ENCODE measurements at places on chromosomes 2 and 18. TPM values are rescaled to one million over a fixed set of nuclear protein-coding genes. Genes with fewer than 3 reads are reported as not detected.

GRCh38 chr2:240538031-240538780 lies 19.6 kb downstream of the ANKMY1 start:
- H3K4me1 ChIP-seq, result no peaks in the 10 kb centered on the region
- no peak for DNase-seq
- no peaks in the 10 kb centered on the region for H3K27me3 ChIP-seq
- H3K36me3 ChIP-seq, result no peaks in the 10 kb centered on the region
- H3K27ac ChIP-seq, result no peak overlapping the region
- no peak overlapping the region for H3K4me3 ChIP-seq

GRCh38 chr2:219908538-219908937 lies 281.1 kb downstream of the SLC4A3 start:
- H3K27me3 ChIP-seq, result no peaks in the 10 kb centered on the region
- H3K4me1 ChIP-seq, result no peaks in the 10 kb centered on the region
- H3K36me3 ChIP-seq, result no peaks in the 10 kb centered on the region
- H3K27ac ChIP-seq, result no peak overlapping the region
- H3K4me3 ChIP-seq, result no peak overlapping the region

DNA sequence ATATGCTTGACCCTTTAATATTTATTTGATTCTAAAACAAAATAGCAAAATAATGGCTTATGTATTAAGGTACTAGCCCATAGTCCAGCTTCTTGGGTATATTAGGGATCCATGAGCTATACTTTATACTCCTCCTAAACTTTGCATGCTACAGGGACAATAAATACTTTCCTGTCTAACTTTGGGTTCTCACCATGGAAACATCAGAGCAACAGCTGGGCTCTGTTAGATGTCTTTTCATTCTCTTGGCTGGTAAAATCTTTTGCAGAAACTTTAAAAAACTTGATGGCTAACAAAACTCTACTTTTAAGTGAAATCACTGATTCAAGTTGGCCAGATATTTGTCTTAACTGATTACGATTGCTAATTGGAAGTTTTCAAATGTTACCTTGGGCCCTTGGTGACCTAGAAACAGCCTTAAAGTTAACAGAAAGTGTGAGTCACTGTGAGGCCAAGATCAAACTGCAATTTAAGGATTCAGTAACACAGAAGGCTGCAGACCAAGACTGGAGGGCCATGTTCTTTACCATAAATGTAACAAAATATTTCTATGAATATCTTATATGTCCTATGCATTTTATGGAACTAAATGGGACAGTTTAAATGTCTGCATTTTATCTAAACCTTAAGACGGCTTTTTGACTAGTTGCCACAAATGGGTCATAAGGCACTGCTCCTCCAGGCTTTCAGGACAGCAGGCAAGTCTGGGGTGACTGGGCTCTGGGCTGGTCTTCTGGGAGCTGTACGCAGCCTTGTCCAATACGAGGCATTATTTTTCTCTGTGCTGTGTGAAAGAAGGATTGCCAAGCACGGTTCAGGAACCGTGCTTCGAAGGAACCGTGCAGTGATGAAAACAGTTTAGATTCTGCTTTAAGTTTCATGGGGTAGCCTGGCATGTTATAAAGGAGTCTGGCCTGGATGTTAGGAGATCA lies 188.5 kb downstream of the TPGS2 start:
- no peak overlapping the region for H3K4me3 ChIP-seq
- no peaks in the 10 kb centered on the region for H3K36me3 ChIP-seq
- peaks cover 2% of the 10 kb centered on the region for H3K4me1 ChIP-seq

DNA sequence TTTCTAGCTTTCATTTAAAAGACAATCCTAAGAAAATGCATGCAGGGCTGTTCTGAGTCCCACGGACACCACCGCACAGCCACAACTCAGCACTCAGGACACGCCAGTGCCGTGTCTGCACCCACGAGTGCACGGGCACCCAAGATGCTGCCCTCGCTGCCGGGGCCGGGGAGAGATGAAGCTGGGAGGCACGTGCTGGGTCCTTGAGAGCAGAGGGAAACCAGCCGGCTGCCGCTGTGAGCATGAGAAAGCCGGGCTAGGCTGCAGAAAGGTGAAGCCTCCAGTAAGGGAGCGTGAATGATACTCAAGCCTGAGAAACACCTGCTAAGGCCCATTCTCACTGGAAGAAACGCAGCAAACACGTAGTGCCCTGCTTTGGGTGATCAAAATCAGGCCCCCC lies 4.8 kb downstream of the COPS9 start:
- no peaks in the 10 kb centered on the region for H3K4me1 ChIP-seq
- no peak overlapping the region for H3K27ac ChIP-seq
- H3K27me3 ChIP-seq, result no peaks in the 10 kb centered on the region
- DNase-seq, result peak; percentile 27
- H3K4me3 ChIP-seq, result no peak overlapping the region
- H3K36me3 ChIP-seq, result peaks cover 22% of the 10 kb centered on the region

GRCh38 chr2:108605947-108606346 lies 71.7 kb downstream of the LIMS1 start:
- peaks cover 1% of the 10 kb centered on the region for H3K4me1 ChIP-seq
- H3K27me3 ChIP-seq, result no peaks in the 10 kb centered on the region
- no peaks in the 10 kb centered on the region for H3K36me3 ChIP-seq
- no peak overlapping the region for H3K4me3 ChIP-seq
- DNase-seq, result no peak

GRCh38 chr18:63238693-63239075 lies 80.9 kb downstream of the BCL2 start:
- no peaks in the 10 kb centered on the region for H3K27me3 ChIP-seq
- H3K4me1 ChIP-seq, result peaks cover 5% of the 10 kb centered on the region
- H3K4me3 ChIP-seq, result no peak overlapping the region
- DNase-seq, result no peak

- no peaks in the 10 kb centered on the region for H3K36me3 ChIP-seq
- no peak for DNase-seq
- no peak overlapping the region for H3K27ac ChIP-seq
- no peaks in the 10 kb centered on the region for H3K27me3 ChIP-seq
Observed at GRCh38 chr18:10128921-10129501, 215.2 kb downstream of the VAPA start.

- peak; percentile 78 for DNase-seq
- H3K27ac ChIP-seq, result no peak overlapping the region
- no peaks in the 10 kb centered on the region for H3K27me3 ChIP-seq
- H3K4me1 ChIP-seq, result no peaks in the 10 kb centered on the region
- no peak overlapping the region for H3K4me3 ChIP-seq
Observed at GRCh38 chr2:67561457-67561965, 164.4 kb downstream of the ETAA1 start.

GRCh38 chr2:238182362-238182761 lies 21.1 kb downstream of the ILKAP start:
- peaks cover 16% of the 10 kb centered on the region for H3K36me3 ChIP-seq
- H3K4me3 ChIP-seq, result no peak overlapping the region
- no peak for DNase-seq
- H3K4me1 ChIP-seq, result no peaks in the 10 kb centered on the region
- no peak overlapping the region for H3K27ac ChIP-seq

GRCh38 chr2:218859988-218860831 lies 605 bp downstream of the WNT6 start:
- H3K27me3 ChIP-seq, result no peaks in the 10 kb centered on the region
- DNase-seq, result peak; percentile 79
- no peak overlapping the region for H3K27ac ChIP-seq
- no peaks in the 10 kb centered on the region for H3K36me3 ChIP-seq
- H3K4me3 ChIP-seq, result peak overlapping the region; percentile 3

DNA sequence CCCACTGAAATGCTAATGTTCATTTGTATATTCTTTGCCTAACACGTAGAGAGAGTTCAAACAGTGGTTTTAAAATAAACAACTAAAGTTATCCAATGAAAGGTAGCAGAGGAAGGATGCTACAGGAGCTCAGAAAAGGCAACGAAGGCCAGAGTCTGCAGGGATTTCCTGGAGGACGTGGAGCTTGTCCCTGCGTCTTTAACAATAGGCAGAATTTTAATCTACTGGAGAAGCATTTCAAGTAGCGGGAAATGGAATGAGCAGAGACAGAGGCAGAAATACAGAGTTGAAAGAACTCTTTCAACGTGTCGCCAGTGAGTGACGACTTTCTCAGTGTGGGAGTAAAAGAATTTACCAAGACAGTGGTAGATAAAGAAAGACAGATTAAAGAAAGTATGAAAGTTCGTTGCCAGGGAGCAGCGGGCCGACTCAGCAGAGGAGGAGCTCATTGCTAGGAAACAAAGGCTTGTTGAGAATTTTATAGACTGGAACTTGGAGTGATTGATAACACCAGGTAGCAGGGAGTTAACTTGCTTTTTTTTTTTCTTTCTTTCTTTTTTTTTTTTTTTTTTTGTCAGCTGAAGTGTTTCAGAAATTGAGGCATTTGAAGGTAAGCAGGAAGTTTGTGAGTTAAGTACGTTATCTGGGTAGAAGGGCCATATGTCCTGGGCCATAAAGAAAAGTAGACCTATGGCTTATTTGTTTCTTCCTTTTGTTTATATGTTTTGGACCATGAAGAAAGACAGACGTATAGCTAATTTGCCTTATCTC lies 625 bp upstream of the NBAS start:
- H3K27ac ChIP-seq, result no peak overlapping the region
- H3K4me1 ChIP-seq, result no peaks in the 10 kb centered on the region
- H3K36me3 ChIP-seq, result no peaks in the 10 kb centered on the region
- H3K4me3 ChIP-seq, result peak overlapping the region; percentile 92
- no peak for DNase-seq

DNA sequence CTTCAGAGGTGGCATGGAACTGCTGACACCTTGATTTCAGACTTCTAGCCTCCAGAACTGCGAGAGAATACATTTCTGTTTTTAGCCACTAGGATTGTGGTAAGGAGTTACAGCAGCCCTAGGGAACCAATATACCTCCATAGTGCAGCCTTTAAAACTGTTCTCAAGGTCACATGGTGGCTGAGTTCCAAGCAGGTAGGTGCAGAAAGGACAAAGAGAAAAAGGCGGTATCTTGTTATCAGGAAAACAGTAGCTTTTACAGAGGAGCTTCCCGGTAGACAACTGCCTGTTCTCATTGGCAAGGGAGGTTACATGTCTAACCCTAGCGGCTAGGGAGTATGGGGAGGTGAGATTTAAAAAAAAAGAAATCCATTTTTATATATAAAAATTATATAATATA lies 96.2 kb upstream of the BCL2L11 start:
- H3K4me3 ChIP-seq, result no peak overlapping the region
- no peak for DNase-seq
- H3K27me3 ChIP-seq, result no peaks in the 10 kb centered on the region

GRCh38 chr2:42545023-42545721 lies 23.3 kb upstream of the MTA3 start:
- no peaks in the 10 kb centered on the region for H3K4me1 ChIP-seq
- H3K27ac ChIP-seq, result no peak overlapping the region
- no peaks in the 10 kb centered on the region for H3K36me3 ChIP-seq
- H3K27me3 ChIP-seq, result no peaks in the 10 kb centered on the region
- H3K4me3 ChIP-seq, result no peak overlapping the region

- peaks cover 2% of the 10 kb centered on the region for H3K4me1 ChIP-seq
- no peak for DNase-seq
- H3K4me3 ChIP-seq, result no peak overlapping the region
- no peaks in the 10 kb centered on the region for H3K27me3 ChIP-seq
- no peaks in the 10 kb centered on the region for H3K36me3 ChIP-seq
Observed at GRCh38 chr2:237698358-237698694, 70.9 kb downstream of the LRRFIP1 start.

- DNase-seq, result no peak
- H3K36me3 ChIP-seq, result no peaks in the 10 kb centered on the region
- no peak overlapping the region for H3K27ac ChIP-seq
- no peaks in the 10 kb centered on the region for H3K4me1 ChIP-seq
Observed at GRCh38 chr18:51614967-51615571, 417.6 kb upstream of the MEX3C start.

- no peaks in the 10 kb centered on the region for H3K27me3 ChIP-seq
- DNase-seq, result no peak
- H3K36me3 ChIP-seq, result no peaks in the 10 kb centered on the region
- H3K27ac ChIP-seq, result no peak overlapping the region
Observed at GRCh38 chr18:3148930-3149535, 70.7 kb downstream of the MYOM1 start.

DNA sequence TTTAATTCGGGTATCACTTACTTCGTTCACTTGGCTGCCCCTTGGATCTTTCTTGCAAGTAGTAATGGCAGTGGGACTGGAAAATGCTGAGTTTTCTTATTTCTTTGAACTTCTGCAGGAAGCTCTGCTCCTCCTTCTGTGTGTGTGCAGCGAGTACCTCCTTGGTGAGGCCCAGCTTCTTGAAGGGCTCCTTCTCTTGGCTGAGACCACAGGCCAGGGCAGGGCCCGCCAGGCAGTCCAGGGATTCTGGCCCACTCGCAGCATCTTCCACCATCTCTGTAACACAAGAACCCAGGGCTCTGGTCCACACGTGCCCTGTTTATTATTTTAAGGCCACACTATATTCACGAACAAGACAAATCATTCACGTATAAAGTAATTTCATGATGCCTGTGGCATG lies 15.8 kb upstream of the HES6 start:
- no peak overlapping the region for H3K4me3 ChIP-seq
- H3K27ac ChIP-seq, result no peak overlapping the region
- H3K36me3 ChIP-seq, result peaks cover 3% of the 10 kb centered on the region
- no peaks in the 10 kb centered on the region for H3K4me1 ChIP-seq
- H3K27me3 ChIP-seq, result no peaks in the 10 kb centered on the region

GRCh38 chr18:63586431-63586830 lies 712 bp upstream of the SERPINB13 start:
- H3K27ac ChIP-seq, result no peak overlapping the region
- no peaks in the 10 kb centered on the region for H3K36me3 ChIP-seq
- H3K27me3 ChIP-seq, result no peaks in the 10 kb centered on the region
- no peak overlapping the region for H3K4me3 ChIP-seq

- no peaks in the 10 kb centered on the region for H3K4me1 ChIP-seq
- no peak overlapping the region for H3K4me3 ChIP-seq
- no peaks in the 10 kb centered on the region for H3K36me3 ChIP-seq
- DNase-seq, result no peak
- no peaks in the 10 kb centered on the region for H3K27me3 ChIP-seq
Observed at GRCh38 chr2:47558116-47558767, 155.3 kb downstream of the MSH2 start.

GRCh38 chr18:33034945-33035344 lies 262.1 kb upstream of the KLHL14 start:
- H3K27ac ChIP-seq, result no peak overlapping the region
- H3K4me3 ChIP-seq, result no peak overlapping the region
- H3K4me1 ChIP-seq, result no peaks in the 10 kb centered on the region

- peak; percentile 28 for DNase-seq
- no peak overlapping the region for H3K4me3 ChIP-seq
- no peak overlapping the region for H3K27ac ChIP-seq
Observed at GRCh38 chr2:218877891-218878290, 2.8 kb upstream of the WNT10A start.

LYPD6B gene
- total RNA-seq, result not detected

ERBB4 gene
- total RNA-seq, result 28.6 TPM

GNAL gene
- total RNA-seq, result 12.0 TPM

SERPINB4 gene
- not detected for total RNA-seq

DPP10 gene
- total RNA-seq, result not detected

ALPP gene
- total RNA-seq, result not detected

C18orf54 gene
- total RNA-seq, result 5.5 TPM

PROKR1 gene
- total RNA-seq, result not detected
